ENCODE measurements at places on chromosomes 12 and 14.

DNA sequence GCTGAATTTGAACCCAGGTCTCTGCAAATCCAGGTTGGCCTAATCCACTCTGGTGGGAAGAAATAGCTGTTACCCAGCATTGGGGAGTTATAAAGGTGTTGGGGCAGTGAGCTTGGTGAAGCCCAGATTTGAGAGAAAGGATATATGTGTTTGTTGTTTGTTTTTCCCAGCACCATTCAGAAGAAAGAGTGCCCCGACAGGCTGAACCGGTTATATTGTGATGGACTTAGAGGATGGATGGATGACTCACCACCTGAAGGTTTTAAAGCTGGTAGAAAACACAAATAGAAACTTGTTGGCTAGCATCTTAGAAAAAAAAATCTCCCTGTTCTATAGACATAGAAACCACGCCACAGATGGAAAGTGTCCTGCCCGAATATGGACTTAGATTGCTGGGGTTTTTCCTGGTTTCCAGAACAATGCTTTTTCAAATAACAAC lies 404.6 kb downstream of the MED13L start:
- no peak for DNase-seq

DNA sequence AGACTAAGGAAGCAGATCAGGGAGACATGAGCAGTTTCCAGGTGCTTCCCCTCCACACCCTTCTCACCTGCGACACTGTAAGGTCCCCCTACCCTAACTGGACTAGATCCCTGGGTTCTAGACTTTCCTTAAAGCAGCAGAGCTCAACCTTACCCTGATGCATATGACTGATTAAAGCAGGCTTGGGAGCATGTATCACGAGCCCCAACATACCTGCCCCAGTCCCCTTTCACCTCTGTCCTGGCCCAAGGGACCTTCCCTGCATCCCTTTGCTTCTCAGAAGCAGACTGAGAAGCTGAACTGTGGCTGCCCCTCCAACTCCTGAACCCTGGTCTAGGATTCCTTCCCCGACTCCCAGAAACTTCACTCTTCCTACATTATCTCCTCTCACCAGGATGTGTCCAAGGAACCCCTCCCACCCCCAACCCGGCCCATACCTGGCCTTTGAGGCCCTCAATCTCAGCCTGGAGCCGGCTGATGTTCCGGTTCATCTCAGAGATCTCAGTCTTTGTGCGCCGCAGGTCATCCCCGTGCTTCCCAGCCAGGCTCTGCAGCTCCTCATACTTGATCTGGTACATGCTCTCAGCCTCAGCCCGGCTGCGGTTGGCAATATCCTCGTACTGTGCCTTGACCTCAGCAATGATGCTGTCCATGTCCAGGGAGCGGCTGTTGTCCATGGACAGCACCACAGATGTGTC lies 5.4 kb downstream of the KRT8 start:
- DNase-seq: no peak

GRCh38 chr12:95003213-95003920 lies at the start of gene NDUFA12:
Gene NDUFA12, minus strand, starts transcription at chr12:95003697. Its CDS starts 17 bp downstream, at chr12:95003680.
- DNase-seq: peak; percentile 99

DNA sequence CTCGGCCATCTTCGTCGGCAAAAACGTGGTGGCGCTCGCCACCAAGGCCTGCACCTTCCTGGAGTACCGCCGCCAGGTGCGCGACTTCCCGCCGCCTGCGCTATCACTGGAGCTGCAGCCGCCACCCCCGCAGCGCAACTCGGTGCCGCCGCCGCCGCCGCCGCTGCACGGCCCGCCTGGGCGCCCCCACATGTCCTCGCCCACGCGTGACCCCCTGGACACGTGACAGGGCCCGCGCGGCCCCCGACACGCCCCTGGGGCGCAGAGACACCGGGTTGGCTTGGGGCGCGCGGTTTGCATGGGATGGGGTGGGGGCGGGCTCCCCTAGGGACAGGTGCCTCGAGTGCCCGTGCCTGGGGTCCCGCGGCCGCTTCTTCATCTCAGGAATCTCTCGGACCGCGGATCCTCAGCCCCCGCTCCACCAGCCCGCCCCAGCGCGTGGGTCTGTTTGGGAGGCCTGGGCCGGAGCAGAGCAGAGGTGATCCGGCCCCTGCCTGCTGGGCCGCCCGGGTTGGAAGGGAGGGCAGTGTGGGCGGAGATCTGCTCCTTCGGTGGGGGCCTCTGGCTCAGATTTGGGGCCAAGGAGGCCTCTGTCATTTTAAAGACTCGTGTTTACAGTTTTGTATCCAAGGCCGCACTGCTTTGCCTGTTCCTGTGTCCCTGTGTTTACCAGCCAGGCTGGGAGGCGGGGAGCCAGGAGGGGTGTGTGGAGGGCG lies 3.3 kb downstream of the TMEM121 start:
- DNase-seq: no peak

GRCh38 chr14:101217616-101218371 lies 314.3 kb upstream of the RTL1 start:
- DNase-seq: no peak

- DNase-seq: no peak
Measured at GRCh38 chr14:55803873-55804553, 224.0 kb downstream of the KTN1 start.

DNA sequence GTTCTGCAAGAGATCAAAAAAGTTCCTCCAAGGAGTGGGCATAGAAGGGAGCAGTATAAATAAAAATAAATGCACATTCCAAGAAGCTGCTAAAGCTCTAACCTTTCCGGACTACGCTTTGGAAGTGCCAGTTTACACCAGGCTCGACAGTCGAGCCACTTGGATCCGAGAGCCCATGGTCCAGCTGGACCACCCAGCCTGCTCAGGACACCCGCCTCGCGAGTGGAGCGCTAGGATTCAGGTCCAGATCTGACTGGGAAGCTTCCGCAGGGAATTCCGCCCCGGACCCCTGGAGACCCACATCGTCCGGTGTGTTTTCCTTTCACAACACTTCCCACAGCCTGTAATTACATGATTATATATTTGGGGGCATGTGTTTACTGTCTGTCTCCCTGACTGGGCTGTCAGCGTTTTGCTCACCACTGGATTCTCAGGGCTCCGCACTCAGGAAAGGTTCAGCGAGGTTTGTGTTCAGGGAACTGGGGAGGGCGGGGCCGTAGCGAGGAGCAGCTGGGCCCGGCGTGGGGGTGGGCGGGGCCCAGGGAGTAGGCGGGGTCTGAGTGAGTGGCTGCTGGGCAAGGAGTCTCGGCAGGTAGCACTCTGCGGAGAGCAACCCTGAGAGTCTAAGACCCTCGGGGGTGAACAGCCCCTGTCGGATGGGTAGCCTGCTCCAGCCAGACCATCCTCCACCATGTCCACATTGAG lies 52.3 kb upstream of the TMEM263 start:
- DNase-seq: peak; percentile 81

DNA sequence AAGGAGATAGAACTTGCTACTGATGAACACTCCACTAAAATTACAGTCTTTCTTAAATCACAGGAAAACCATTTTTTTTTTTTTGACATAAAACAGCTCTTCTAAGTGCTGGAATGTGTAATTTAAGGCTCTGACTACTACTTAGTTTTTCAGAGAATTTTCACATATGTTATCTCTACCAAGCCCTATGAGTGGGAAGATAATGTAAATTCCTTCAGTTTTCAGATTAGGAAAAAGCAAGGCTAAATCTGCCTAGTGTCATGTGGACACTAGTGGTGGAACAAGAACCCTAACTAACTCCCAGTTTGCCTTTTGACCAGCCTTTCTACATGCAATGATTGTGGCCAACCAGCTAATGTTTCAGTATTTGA lies 37.3 kb upstream of the CSRP2 start:
- no peak for DNase-seq

- no peak for DNase-seq
Measured at GRCh38 chr14:67270145-67270753, 29.0 kb downstream of the PALS1 start.

- DNase-seq: no peak
Measured at GRCh38 chr14:68656452-68656851, 136.4 kb downstream of the ZFP36L1 start.

GRCh38 chr12:103969391-103969790 lies 3.7 kb downstream of the TDG start:
- no peak for DNase-seq
